ENCODE measurements at places on chromosomes 2 and 18.

GRCh38 chr18:6865251-6865650 is 135.7 kb downstream of the ARHGAP28 start:
- DNase-seq, result no peak

GRCh38 chr2:218218268-218219185 is 1.5 kb downstream of the ARPC2 start:
- DNase-seq, result no peak

- DNase-seq, result no peak
These were observed 50.9 kb upstream of the GPD2 start for GRCh38 chr2:156385242-156385641.

- no peak for DNase-seq
These were observed 105.9 kb upstream of the RMDN2 start for GRCh38 chr2:37819186-37819585.

DNA sequence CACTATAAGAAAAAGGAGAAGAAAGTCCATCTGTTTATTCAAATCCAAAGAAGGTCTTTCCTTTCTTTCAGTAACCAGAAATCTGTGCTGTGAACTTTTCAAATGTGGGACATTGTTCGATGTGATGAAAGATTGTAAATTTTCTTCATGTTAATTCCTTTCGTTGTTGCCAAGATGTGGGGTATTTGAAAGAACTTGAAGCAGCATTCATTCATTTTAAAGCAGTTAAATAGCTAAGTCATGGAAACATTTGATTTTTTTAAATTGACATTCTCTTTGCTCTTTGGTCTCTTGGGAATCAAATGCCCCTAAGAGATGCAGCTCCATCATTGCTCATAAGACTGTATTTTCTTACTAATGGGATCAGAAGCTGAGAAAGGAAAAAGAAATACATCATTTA is 93.7 kb upstream of the EHBP1 start:
- no peak for DNase-seq

GRCh38 chr2:105789745-105790460 is 45.2 kb downstream of the NCK2 start:
- DNase-seq, result no peak

GRCh38 chr2:150222942-150223341 is 264.5 kb downstream of the RND3 start:
- no peak for DNase-seq

DNA sequence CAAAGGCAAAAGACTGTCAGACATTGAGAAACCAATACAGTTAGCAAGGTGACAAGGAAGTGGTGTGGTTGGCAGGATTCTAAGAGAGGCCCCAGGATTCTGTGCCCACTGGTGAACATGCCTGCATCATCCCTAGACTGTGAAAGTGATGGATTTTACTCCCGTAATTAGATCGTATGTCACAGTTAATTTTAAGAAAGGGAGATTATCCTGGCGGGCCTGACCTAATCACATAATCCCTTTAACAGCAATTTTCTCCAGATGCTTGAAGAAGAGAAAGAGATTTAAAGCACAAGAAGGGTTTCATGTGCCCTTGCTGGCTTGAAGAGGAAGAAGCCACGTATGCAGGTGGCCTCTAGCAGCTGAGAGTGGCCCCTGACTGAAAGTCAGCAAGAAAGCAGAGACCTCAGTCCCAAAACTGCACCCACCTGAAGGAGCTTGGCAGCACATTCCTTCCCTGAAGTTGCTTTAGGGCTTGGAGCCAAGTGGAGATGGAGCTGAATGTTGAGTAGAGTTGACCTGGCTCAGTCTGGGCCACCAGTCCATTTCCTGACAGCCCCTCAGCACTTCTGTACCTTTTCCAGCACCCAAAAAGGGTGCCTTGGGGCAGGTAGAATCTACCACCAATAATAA is 49.1 kb downstream of the GTF3C3 start:
- no peak for DNase-seq
